ENCODE measurements at places on chromosomes 1 and 21.

- no peak for DNase-seq
Measured at GRCh38 chr1:215146240-215146975, 63.9 kb downstream of the KCNK2 start.

DNA sequence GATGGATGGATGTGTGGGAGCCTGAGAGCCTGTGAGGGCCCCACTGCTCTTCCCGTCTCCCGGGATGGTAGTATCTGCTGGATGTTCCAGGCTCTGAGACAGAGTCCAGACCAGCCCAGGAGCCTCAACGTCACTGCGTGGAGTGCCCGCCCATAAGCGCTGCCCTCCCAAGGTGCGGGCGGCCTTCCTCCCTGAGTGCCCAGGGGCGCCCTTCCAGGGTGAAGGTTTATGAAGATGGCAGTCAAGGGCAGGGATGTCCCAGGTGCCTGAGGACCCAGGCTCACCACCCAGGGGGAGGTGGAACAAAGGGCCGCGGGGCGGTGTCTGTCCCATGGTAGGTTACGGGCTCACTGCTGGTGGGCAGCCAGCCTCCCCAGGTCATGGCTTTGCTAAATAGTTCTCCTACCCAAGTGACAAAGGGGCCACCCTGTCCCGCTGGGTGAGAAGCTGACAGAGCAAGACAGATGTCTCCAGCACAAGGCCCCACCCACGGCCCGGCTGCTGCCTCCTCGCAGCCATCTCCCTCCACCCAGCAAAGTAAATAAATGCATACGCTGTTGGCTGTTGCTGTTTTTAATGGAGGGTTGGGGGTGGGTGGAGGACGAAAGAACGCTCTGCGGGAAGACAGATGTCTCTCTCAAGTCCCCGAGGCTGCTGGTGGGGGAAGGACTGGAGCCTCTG is 9.0 kb upstream of the GPR153 start:
- no peak for DNase-seq

GRCh38 chr1:39214998-39215873 is 10.7 kb downstream of the MACF1 start:
- DNase-seq = peak; percentile 33

GRCh38 chr1:35030756-35031446 is 844 bp downstream of the ZMYM6 start:
- peak; percentile 46 for DNase-seq

DNA sequence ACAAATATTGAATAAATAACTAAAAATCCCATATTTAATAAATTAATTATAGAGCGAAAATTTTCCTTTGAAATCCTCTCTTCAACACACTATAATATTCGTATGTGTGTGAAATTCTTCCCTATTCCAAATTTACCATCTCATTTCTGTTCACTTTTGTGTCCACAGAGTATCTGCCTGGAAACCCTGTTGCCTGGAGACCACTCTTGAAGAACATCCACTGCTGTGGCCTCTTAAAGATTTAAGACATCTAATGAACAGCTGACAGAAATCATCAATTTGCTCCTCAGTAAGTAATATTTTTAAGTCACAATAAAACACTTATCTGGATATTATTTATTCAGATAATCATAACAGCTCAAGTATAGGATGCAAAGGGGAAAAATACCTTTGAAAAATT is 69.7 kb downstream of the CYYR1 start:
- no peak for DNase-seq

GRCh38 chr1:55215194-55216021 is at the start of gene USP24:
TSS of gene USP24 (minus strand) at chr1:55215364. CDS start at chr1:55215113, 251 bp downstream.
- peak; percentile 80 for DNase-seq
